ENCODE measurements at places on chromosomes 7 and 10. TPM values are rescaled to one million over a fixed set of nuclear protein-coding genes. Genes with fewer than 3 reads are reported as not detected.

The SFXN2 gene
- 5.4 TPM for total RNA-seq

The TSPAN33 gene
- total RNA-seq = 6.6 TPM

The MEIG1 gene
- not detected for total RNA-seq

The FOXI2 gene
- total RNA-seq = 0.17 TPM

The FBH1 gene
- total RNA-seq = 65.0 TPM
